Camera-type eye (tissue), 1 donor: ENCODE measurements at places on chromosomes 12 and 14. TPM values are rescaled to one million over a fixed set of nuclear protein-coding genes. Genes with fewer than 3 reads are reported as not detected.

Gene MEG3
- total RNA-seq, result 371 TPM

Gene BIN2
- total RNA-seq, result 4.2 TPM

Gene TRHDE
- 23.5 TPM for total RNA-seq

Gene CD9
- 89.8 TPM for total RNA-seq

Gene NKX2-1
- total RNA-seq, result not detected

Gene CEP290
- total RNA-seq, result 67.4 TPM

Gene SOAT2
- 0.44 TPM for total RNA-seq

Gene PPP1CC
- total RNA-seq, result 220 TPM

Gene MMP17
- total RNA-seq, result 22.9 TPM

Gene SRGAP1
- 13.7 TPM for total RNA-seq

Gene DBX2
- total RNA-seq, result 0.22 TPM

Gene A2M
- total RNA-seq, result 182 TPM

Gene TPH2
- total RNA-seq, result not detected

Gene SPTLC2
- 51.1 TPM for total RNA-seq

Gene CACNA2D4
- 49.8 TPM for total RNA-seq

Gene MYF5
- total RNA-seq, result 4.5 TPM

Gene TRPV4
- 1.4 TPM for total RNA-seq
